ENCODE measurements at places on chromosomes 7 and 10. TPM values are rescaled to one million over a fixed set of nuclear protein-coding genes. Genes with fewer than 3 reads are reported as not detected.
A peak's percentile ranks its signal among the peaks of the same experiment; 100 is the strongest.

GRCh38 chr7:146345251-146345650, 228.7 kb downstream of the CNTNAP2 start:
- DNase-seq, result no peak

DNA sequence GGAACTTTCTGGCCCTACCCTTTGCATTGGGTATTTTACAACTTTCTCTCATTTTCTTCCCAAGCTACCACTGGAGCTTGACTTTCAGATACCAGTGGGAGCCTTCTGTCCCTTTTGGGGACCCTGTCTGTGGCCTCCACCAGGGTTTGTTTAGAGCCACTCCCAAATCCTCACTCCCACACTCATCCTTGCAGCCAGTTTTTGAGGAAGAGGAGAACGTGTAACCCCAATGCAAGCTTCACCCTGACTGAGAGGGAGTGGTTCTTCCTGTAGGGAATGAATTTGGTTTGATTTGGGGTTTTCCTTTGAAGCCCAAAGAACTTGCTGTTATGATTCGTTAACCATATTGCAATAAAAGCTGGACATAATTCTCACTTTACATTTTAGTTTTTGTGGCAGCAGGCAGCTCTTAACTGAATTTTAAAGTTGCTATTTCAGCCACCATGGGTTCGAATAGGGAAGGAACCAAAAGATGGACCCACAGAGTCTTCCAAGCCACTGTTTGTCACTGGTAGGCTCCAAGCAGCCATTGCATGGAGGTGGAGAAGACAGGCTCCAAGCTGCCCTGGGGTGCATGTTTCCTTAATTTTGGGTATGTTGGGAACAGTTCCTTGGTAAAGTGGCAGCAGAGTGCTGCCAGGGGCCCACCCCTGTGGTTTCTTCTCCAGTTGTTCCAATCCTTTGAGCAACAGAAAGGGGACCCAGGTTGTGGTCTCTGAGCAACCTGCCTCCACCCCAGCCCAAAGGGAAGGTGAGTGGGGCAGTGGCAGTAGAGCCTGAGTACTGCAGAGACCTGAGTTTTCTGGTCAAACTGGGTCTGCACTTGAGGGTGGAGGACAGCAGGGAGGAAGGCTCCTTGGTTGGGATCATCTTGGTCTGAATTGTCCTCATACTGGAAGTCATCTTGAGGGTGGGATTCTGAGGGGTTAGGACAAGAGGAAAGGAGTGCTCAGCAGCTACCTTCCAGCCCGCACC, 5.1 kb downstream of the EVX1 start:
- no peak for DNase-seq

The CCAR1 gene
- polyA plus RNA-seq, result 44.6 TPM

GRCh38 chr10:52951824-52952223, 179.2 kb upstream of the MBL2 start:
- no peak for DNase-seq

The MAT1A gene
- not detected for polyA plus RNA-seq

DNA sequence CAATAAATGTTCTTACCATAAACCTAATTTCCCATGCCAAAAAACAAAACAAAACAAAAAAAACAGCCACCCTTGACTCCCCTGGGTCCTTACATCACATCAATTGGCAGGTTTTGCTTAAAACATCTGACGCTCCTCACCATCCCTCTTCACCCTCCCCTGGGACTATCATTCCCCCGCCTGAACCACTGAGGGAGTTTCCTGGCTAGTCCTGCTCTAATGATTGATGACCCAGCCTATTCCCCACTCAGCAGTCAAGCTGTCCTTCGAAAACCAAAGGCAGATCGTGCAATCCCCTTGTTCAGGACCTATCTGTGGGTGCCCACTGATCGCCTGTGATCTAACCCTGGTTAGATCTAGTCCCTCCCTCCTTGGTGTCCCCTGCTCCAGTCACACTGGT, 11.2 kb upstream of the FRMPD2 start:
- no peak for DNase-seq

GRCh38 chr7:30845426-30846135, 66.1 kb upstream of the AQP1 start:
- DNase-seq, result peak; percentile 72
